ENCODE measurements at places on chromosomes 7 and 10. TPM values are rescaled to one million over a fixed set of nuclear protein-coding genes. Genes with fewer than 3 reads are reported as not detected.

The ADRB1 gene
- 0.76 TPM for total RNA-seq

The AFAP1L2 gene
- 40.2 TPM for total RNA-seq

The MRPS17 gene
- 11.1 TPM for total RNA-seq

The CD36 gene
- total RNA-seq = 0.47 TPM

The SDK1 gene
- 1.6 TPM for total RNA-seq

The IRF5 gene
- 9.1 TPM for total RNA-seq

The DTX2 gene
- total RNA-seq = 53.5 TPM

The SLC25A28 gene
- total RNA-seq = 9.9 TPM

Data from hair follicular keratinocyte (primary cell).